ENCODE measurements at places on chromosomes 4 and X.

DNA sequence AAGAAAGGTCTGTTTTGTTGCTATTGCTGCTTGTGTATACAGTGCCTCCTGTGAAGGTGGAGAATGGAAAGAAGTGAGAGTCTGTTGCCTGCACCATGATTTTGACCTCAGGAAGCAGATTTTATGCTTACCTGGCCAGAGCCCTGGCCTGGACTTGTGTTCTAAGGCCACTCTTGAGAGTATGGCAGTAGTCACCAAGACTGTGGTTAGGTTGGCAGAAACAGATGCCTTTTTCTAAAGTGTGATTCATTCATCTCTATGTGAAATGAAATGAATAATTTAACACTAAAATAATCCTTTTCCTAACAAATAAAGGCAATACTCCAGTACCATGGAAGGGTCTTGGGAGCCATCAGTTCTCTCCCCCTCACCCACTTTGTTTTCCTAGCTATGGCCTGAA is 161.8 kb downstream of the DCLK2 start:
- DNase-seq: no peak

DNA sequence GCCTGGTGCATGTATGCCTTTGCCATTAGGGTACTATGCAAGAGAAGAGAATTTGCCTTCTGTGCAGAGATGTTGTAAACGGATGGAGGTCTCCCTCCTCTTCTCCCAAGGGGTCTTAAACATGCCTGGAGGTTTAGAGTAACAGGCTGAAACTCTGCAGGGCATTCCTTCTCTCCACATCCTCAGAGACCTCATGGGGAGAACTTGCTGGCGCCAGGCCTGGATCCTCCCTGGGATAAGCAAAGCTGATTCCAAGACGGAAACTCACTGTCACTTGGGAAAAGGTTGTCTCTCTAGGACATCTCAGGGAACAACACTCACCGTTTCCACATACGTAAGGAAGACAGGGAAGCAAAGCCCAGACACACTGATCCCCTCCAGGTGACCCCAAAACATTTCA is 76.9 kb upstream of the GPM6B start:
- DNase-seq: no peak

DNA sequence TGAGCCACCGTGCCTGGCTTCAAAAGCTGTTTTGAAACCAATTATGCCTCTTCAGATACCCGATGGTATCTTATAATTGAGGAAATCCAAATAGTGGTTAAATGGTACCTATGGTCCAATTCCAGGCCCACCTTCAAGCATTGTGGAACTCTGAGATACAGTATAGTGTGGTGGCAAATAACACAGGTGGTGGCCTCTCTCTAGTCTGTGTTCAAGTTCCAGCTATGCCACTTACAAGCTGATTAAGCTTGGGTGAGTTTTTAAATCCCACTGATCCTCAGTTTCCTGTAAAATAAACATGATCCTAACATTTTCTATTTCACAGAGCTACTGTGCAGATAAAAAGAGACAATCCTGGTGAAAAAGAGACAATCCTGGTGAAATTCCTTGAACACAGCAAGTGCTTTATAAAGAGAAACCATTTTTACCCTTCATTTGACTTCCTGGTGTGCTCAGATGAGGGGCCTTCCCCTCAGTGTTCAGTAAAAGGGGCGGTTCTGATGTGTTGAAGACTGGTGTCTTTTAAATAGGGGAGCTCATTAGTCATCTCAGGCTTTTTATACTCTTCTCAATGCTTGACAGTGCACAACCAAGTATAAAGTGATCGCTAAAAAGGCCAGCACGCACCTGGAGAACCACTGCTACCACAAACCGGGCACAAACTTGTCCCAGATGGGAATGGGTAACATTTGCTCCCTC is 30.8 kb upstream of the CD40LG start:
- DNase-seq: peak; percentile 10

DNA sequence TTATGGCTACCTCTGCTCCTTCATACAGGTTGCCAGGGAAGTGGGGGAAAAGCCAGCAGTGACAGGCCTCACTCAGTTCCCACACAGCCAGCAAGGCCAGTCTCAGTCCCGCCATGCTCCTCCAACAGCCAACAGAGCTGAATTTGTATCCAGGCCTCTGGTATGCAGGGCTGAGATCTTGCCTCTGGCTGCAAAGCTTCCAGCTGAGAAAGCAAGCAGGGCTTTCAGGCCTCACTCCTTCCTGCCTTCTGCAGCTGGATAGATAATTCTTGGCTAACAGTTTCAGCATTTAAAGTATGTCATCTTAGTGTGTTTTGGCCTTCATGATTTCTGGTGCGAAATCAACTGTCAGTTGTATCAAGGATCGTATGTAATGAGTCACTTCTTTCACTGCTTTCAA is 103.6 kb downstream of the GNL3L start:
- no peak for DNase-seq

- DNase-seq: no peak
These were observed 19.1 kb downstream of the CD99 start for GRCh38 chrX:2710041-2710840.

DNA sequence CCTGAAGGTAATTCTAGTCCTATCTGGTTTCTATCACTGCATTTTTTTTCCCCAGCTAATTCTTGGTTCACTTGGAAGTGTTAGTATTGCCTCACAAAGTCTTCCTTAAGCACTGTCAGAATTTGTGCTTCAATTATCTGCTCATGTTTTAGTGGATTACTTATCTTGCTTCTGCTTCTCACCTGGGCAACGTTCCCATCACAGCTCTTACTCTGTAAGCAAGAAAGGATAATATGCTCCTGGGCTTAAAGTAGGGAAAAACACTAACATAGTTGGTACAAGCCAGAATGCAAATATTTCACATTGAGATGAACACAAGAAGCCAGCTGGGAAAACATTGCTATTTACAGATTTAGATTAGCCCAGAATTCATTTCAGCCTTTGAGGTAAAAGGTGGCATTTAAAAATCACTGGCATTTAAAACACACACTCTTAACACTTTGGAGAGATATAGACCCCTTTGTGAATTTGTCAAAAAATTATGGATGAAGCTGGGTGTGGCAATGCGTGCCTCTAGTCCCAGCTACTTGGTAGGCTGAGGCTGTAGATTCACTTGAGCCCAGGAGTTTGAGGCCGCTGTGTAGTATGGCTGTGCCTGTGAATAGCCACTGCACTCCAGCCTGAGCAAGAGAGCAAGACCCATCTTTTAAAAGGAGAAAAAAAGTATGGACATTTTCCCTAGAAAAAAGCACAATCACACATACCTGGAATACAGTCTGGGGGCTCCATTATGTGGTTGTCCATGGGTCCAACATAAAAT is 6.6 kb upstream of the PTPN13 start:
- no peak for DNase-seq

GRCh38 chrX:108223585-108223984 is 132.0 kb downstream of the ATG4A start:
- no peak for DNase-seq

- DNase-seq: no peak
These were observed 577.4 kb upstream of the INTU start for GRCh38 chr4:127055357-127055756.

DNA sequence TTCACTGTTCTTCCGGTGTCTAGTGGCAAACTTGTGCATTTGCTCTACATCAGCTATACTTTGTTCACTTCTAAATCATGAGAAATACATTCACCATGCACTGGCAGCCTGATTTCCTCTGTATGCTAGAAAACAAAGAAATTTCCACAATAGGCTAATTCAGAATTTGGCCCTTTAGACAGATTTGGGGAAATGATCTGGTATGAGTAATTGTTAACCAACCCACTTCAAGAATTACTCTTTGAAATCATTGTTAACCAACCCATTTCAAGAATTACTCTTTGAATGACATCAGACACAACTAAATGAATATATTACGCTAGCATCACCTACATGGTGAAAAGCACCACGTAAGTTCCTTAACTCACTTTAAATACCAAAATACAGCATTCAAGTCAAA is 14.6 kb downstream of the APBB2 start:
- DNase-seq: no peak

DNA sequence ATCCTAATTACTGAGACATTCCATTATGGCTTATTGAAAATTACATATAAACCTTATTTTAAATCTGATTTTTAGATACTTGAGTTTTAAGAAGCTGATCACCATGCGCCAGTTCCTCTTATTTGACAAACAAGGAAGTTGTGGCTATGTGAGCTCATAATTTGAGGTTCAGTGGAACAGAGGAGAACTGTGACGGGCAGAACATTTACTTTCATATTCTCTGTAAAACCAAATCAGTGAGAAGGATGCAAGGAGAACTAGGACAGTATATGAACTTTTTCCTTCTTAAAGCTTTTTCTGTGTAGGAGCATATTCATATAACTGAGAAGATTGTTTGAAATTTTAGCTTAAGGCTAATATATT is 25.3 kb downstream of the STIM2 start:
- DNase-seq: no peak

- DNase-seq: no peak
These were observed 125.2 kb downstream of the AREG start for GRCh38 chr4:74570095-74570494.

DNA sequence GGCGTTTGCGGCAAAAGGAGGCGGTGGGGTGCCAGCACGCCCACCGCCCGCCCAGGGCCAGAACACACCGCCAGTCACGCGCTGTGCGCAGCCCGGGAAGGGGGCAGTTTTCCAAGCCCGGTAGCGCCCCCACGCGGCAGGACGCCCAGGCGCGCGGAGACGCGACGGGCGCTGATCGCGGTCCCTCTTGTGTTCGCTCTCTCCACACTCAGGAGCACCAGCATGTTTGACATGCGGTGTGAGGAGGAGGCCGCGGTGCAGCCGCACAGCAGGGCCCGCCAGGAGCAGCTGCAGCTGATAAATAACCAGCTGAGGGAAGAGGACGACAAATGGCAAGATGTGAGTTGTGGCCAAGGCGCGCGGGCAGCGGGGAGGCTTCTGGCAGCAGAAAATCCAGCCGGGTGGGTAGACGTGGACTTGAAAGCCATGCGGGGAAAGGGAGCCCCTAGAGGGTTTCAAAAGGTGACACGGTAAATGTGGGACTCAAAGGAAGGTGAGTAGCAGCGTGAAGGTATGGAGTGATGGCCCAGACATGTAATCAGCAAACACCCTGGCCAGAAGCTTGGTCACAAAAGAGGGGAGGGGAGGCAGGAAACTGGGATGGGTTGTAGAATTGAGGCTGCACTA is 104.1 kb downstream of the PHOX2B start:
- DNase-seq: no peak

- DNase-seq: no peak
These were observed 65.9 kb downstream of the WWC2 start for GRCh38 chr4:183164963-183165362.

- DNase-seq: no peak
These were observed 2.7 kb downstream of the NDP start for GRCh38 chrX:43970528-43970927.

DNA sequence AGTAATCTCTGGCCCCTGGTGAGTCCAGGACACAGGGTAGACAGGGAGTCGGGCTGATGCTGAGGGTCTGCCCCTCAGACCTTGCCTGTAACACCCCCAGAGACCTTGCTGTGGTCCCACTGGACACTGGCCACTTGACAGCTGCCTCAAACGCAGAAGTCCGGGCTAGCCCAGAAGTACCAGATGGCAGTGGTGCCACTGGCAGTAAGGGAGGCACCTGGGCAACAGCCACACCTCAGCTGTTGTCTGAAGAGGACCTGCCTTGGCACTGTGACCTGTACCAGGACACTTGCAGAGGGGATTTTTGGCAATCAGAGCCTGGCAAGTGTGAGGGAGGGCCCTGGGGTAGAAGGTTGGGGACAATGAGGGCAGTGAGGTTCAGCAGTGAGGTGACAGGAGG is 63.3 kb upstream of the UXT start:
- no peak for DNase-seq

- no peak for DNase-seq
These were observed 5.5 kb downstream of the NEUROG2 start for GRCh38 chr4:112510291-112511092.

DNA sequence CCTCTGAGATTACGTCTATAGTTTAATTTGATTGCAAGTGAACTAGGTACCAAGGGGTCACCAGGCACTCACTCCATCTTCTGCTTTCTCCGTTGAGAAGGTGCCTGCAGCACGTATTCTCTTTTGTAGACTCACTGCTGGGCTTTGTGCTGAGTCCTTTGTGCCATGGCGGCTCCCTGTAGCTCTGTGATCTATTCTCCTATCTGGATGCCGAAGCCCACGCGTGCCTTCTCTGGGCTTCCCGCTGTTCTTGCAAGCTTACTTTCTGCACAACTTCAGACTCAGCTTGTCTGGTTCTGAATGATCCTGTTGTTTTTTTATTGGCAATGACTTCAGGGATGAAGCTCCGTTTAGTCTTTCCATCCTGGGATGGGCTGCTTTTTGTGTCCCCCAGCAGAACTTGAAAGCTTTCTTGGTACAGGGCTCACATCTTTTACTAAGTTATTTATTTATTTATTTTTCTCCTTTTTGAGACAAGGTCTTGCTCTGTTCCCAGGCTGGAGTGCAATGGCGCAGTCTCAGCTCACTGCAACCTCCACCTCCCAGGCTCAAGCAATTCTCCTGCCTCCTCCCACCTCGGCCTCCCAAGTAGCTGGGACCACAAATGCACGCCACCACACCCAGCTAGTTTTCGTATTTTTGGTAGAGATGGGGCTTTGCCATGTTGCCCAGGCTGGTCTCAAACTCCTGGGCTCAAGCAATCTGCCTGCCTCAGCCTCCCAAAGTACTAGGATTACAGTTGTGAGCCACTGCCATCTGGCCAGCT is 100.9 kb upstream of the NKX1-1 start:
- DNase-seq: no peak

- DNase-seq: no peak
These were observed 421.5 kb upstream of the EPHA5 start for GRCh38 chr4:66091786-66092185.

- no peak for DNase-seq
These were observed 74.1 kb upstream of the UCP1 start for GRCh38 chr4:140642674-140643437.

- DNase-seq: no peak
These were observed 13.8 kb upstream of the MXD4 start for GRCh38 chr4:2275546-2276251.

GRCh38 chr4:52892880-52893279 is 30.8 kb downstream of the RASL11B start:
- no peak for DNase-seq

- no peak for DNase-seq
These were observed 710.7 kb upstream of the SLIT2 start for GRCh38 chr4:19540859-19541540.

- no peak for DNase-seq
These were observed 63.0 kb upstream of the TRIM2 start for GRCh38 chr4:153141238-153141637.

GRCh38 chrX:71621603-71622002 is 3.3 kb upstream of the CXCR3 start:
- no peak for DNase-seq

GRCh38 chrX:123590842-123591486 is 141.9 kb downstream of the THOC2 start:
- no peak for DNase-seq

GRCh38 chr4:17322514-17322913 is 189.4 kb downstream of the QDPR start:
- DNase-seq: no peak

GRCh38 chrX:69116077-69116476 is 49.2 kb downstream of the PJA1 start:
- no peak for DNase-seq

GRCh38 chr4:40255393-40256281 is 58.8 kb downstream of the RHOH start:
- DNase-seq: no peak
